HS-27A (cell line): ENCODE measurements at places on chromosomes 5 and 9.

DNA sequence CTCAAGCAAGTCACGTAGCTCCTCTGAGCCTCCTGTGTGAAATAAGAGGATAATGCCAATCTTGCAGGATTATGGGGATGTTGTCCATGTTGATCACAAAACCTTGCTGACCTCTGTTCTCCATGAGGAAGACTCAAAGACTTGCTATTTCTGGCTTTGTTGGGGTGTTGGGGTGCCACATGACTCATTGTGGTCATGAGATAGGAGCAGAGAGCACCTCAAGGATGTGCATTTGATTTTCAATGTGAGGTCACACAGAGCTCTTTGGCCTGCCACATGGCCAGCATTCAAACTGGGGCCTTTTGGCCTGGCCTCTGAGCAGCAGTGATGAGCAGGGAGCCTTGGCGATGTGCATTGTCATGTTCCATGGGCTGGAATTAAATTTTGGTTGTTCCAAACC, 380.3 kb downstream of the GADD45G start:
- DNase-seq = no peak

DNA sequence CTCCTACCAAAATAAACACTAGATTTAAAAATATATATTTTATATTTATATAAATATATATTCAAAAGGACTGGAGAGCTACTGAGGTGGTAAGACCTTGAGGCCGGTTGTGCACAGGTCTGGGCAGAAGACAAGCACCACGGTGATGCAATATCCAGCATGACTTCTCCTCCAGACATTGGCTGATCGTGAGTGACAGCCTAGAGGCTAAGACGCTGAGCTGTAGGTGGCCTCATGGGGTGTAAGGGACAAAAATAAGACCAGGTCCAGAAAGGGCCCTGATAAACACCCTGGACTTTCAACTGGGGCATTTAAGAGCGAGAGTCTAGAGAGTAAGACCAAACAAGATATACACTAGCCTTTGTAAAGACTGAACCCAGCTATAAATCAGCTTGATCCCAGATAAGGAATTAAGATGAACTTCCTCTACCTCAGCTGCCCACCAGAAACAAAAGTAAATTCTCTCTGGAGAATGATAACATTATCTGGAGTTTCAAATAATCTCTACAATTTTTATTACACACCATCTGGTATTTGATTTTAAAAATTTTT, 14.2 kb upstream of the C5orf47 start:
- DNase-seq = no peak

- no peak for DNase-seq
Observed at GRCh38 chr5:74647096-74647495, 6.6 kb upstream of the ENC1 start.

- DNase-seq = no peak
Observed at GRCh38 chr5:15752663-15753285, 252.8 kb downstream of the FBXL7 start.

- DNase-seq = no peak
Observed at GRCh38 chr5:77102549-77102948, 15.5 kb upstream of the ZBED3 start.

DNA sequence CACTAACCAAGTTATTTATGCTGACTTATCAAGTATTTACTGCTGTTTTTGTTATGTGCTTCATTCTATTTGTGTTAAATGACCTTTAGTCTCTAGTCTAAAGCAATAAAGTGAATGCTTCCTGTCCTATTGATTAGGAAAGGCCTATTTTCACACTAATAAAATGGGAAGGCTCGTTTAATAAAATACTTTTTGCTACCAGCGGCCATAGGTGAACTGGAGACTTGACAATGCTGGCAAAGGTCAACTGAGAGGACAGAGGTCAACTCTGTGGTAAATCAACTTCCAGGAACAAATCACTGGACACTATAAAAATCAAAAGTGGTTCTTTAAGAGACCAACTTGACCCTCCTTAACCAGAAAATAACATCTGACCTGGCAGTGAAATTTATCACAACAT, 634.3 kb downstream of the ISL1 start:
- DNase-seq = no peak

DNA sequence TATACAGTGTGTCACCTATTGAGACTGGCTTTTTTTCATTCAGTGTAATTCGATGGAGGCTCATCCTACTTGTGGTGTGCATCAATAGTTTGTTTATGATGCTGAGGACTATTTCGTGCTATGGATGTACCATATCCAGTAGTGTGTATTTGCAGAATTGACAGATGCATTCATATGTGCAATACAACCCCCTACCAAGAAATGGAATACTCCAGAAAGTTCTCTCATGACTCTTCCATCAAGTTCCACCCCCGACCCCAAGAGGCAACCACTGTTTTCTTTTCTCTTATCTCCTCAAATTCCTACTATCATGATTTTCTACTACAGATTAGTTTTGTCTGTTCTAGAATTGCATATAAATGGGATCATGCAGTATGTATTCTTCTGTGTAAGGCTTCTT, 21.9 kb downstream of the FBXO10 start:
- DNase-seq = no peak

DNA sequence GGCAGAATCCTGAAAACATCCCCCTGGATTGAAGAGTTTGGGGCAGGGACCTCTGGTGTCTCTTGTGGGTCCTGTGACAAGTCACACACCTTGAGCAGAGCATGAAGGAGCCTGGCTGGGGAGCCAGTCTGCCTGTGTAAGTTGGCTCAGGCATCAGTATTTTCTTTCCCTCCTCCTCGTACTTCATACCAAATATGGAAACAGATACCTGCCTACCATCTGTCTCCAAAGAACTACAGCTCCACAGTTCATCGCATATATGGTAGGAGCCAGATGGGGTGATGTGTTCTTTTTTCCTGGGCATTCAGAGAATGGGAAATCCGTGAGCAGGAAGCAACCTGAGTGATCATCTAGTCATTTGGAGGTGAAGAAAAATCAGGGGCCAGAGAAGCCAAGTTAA, 177.3 kb upstream of the RAD23B start:
- no peak for DNase-seq

DNA sequence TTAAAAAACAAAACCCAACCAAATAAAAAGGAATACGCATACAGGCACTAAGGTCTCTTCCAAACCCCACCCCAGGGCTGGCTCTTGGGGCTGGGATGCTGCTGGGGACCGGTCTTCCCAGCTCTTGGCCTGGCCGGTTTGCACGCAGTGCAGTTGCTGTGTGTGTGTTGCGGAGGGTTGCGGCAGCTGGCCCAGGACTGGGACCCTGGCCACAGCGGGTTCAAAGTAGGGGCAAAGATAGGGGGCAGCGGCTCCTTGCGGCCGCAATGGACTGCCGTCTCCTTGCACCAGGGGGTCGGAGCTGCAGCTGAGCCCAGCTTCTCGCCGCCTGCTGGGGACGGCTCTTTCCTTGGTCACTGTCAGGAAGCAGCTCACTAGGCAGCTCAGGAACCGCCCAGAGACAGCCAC, 5.0 kb downstream of the DMRT3 start:
- no peak for DNase-seq

DNA sequence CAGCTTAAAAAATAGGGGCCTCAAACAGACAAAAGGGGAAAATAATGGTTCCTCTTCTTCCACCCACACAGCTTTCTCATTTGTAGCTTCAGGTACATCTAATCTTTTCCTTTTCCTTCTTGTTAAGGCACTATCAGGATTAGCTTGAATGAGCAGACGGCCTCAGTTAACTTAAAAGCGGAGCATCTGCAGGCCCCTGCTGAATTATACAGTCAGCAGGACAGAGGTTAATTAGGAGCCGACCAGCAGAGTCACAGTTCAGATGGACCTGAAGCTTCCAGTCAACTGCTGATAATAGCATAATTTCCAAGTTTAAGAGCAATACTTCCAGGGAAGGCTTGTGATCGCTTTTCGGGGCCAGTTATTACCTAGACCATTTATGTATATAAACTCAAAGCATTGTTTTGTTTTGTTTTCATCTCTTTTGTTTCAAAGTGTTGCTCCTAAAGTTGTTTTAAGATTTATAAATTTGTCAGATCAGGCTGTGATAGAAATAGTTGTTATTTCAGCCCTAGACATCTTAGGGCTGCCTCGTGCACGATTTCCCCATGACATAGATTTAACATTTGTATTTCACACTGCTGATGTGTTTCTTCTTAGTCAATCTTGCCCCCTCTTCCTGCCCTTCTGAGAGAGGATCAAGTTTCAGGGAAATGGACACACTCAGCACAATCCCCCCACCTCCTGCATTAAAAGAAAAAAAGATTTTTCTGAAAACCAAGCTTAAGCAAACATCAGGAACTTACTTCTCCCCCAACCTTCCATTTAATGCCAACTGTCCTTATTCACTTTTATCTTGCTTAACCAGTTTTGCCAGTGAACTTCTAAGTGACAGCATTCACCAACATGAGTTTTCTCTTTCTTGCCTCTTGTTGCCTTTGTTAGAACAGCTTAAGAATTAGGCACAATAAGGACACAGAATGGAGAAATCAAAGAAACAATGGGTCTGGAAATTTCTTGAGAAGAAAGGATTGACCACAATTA, 449.8 kb downstream of the ARHGEF28 start:
- no peak for DNase-seq

- no peak for DNase-seq
Observed at GRCh38 chr5:74433255-74433895, 207.2 kb downstream of the ENC1 start.

DNA sequence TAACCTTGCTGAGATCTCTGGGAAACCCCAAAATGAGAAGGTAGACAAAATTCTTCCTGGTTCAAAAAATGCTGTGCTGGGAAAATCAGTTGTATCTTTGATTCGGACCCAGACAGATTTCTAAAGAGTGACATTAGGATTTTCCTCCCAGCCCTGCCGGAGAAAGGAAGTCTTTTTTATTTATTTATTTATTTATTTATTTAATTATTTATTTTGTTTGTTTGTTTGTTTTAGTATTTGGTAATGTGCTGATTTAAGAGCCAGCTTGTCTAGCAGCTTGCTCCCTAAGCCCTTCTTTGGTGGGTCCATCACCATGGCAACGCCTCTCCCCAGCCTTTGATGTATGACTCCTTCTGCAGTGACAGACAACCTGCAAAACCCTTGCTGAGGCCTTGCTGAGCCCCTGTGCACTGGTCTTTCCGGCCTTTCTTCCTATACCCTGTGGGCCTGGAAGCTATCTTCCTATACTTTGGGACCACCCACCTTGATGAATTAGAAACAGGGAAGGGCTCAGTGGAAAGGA, 60.6 kb upstream of the AFAP1L1 start:
- DNase-seq = no peak

DNA sequence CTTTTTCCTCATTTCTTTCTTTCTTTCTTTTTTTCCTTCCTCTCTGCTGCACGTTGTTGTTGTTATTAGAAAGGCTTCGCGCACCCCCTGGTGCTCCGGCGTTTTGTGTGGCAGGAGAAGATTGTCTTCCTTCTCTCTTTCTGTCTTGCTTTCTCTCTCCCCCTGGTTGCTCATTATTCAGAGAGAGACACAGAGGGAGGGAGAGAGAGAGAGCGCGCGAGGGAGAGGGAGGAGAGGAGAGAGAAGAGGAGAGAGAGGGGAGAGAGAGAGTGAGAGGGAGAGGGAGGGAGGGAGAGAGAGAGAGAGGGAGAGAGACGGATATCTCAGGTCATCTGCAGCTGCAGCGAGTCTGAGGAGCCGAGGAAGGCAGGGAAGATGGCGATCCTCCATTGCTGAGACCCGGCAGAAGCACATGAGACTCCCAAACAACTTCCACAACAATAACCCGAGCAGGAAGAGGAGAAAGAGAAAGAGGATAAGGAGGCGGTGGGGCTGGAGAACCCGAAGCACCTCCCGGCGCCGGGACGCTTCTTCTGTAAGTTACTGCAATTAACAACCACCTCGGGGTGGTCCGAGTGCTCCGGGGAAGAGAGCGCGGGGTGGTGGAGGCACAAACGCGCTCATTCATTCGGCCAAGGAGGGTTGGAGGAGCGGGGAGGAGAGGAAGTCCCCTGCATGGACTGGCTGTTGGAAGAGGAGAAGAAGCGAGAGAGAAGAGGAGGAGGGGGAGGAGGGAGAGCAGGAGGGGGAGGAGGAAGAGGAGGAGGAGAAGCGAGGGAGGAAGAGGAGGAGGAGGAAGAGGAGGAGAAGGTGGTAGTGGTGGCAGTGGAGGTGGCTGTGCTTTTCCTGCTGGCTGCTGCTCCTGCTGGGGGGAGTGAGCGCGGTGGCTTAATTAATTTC, at the start of gene ZNF462:
TSS of gene ZNF462 (plus strand) at position 346 of the 900 bp plus-strand sequence. CDS start 60,218 bp downstream, outside the sequence.
- DNase-seq = no peak

DNA sequence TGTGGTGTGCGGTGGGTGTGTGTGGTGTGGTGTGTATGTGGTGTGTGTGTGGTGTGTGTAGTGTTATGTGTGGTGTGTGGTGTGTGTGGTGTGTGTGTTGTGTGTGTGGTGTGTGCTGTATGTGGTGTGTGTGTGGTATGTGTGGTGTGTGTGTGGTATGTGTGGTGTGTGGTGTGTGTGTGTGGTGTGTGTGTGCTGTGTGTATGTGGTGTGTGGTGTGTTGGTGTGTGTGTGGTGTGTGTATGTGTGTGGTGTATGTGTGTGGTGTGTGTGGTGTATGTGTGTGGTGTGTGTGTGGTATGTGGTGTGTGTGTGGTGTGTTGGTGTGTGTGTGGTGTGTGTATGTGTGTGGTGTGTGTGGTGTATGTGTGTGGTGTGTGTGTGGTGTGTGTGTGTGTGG, 144.3 kb downstream of the HSD17B3 start:
- no peak for DNase-seq

- DNase-seq = no peak
Observed at GRCh38 chr9:121246821-121247561, 21.0 kb upstream of the GSN start.

DNA sequence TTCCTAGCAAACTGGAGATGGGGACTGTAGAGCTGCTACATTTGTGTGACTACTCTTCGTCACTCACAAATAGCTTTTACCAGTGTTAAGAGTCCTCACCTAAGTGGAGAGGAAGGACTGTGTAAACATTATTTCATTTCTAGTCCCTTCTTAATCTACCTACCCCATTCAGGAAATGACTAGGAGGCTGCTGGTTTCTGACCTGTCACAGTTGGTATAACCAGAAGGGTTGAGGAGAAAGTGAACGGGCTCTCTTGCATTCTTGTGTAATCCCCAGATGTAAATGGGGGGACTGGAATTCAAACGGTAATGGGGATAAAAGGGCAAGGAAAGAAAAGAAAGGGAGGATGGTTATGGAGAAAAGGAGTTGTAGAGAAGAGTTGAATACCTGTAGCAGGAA, 35.4 kb upstream of the BNIP1 start:
- DNase-seq = no peak

DNA sequence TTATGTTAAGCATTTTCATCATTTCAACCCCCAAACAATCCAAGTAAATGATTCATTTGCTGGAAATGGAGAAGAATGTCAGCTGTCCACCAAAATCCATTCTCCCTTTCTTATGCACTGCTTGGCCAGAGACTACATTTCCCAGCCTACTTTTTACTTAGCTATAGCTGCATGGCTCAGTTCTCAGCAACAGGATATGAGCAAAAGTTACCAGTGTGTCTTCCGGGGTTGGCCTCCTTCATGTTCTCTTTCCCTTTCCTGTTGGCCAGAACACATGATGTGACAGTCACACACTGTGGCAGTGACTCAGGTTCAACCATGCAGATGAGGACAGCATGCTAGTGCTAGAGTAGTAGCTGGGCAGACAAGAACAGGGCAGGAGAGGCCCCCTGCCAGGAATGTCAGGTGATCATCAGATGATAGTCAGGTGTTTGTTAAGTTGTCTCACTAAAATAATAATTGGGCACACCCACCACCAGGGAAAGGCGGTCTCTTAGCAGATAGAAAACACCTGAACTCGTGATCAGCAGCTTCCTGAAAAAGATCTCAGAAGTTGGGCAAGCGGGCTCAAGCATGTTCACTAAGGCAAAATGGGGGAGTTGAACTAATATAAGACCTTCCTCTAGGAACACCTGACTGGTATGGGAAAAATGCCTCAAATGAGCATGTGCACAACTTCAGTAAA, 12.2 kb downstream of the GPR150 start:
- DNase-seq = no peak

- no peak for DNase-seq
Observed at GRCh38 chr5:117623042-117623805, 1048.6 kb upstream of the SEMA6A start.

- no peak for DNase-seq
Observed at GRCh38 chr5:100900796-100901781, 2.0 kb downstream of the ST8SIA4 start.
